ENCODE measurements at places on chromosomes 2 and 18.

DNA sequence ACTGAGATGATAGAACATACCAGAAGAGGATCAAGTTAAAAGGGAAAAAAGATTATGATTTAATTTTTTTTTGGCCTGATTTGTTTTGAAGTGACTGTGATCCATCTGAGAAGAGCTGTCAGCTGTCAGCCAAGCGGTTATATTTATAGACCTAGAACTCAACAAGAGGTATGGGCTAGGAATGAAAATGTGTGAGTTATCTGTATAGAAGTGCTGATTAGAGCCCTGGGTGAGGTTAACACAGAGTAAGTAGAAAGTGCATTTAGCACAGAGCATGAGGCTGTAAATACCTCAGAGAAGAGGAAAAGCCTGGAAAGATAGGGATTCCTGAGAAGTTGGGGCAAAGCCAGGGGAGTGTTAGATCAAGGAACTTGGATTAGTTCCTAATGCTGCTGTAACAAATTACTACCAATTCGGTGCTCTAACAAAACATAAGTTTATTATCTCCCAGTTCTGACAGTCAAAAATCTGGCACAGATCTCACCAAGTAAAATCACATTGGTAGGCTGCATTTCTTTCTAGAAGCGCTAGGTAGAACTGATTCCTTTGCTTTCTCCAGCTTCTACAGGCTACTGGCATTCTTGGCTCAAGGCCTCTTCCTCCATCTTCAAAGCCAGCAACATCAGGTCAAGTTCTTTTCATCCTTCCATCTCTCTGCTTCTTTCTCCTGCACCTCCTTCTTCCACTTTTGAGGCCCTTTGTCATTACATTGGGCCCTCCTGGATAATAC, 197.4 kb upstream of the SPHKAP start:
- no peak for DNase-seq

DNA sequence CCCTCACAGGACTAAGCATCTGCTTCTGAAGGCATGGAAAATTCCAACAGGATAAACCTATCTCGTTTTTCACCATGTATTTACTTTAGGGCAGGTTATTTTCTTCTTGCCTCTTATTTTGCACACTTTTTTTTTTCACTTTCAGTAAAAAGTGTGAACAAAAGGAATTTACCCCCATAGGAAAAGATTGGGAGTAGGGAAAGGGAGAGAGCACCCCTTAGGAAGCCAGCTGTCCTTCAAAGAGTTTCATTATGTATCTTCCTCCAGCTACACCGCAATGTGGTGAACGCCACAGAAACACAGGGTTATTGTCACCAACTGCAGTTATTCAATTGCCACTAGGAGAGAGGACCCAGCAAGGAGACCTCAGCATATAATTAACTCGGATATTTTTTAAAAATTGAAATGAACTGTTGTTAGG, 286.2 kb upstream of the VRK2 start:
- DNase-seq, result peak; percentile 59

- DNase-seq, result peak; percentile 35
Observed at GRCh38 chr2:165573534-165574461, 104.3 kb downstream of the CSRNP3 start.

GRCh38 chr2:100623033-100623715, 60.4 kb downstream of the PDCL3 start:
- no peak for DNase-seq

GRCh38 chr2:85452237-85452636, 33.7 kb downstream of the SH2D6 start:
- no peak for DNase-seq

DNA sequence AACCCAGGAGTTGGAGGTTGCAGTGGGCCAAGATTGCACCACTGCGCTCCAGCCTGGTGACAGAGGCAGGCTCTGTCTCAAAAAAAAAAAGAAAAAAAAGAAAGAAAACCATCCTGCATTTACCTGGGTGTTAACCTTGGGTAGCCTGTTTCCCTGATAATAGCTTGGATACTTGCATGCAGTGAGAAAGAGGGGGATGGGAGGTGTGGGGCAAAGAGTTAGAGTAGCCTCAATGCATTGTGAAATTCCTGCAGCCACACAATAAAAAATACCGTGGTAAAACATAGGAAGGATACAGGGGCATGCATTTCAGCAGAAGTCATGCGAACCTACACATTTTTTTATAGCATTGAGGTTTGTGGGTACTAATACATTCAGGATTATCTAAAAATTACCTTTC, 76.6 kb upstream of the ZNF516 start:
- no peak for DNase-seq

DNA sequence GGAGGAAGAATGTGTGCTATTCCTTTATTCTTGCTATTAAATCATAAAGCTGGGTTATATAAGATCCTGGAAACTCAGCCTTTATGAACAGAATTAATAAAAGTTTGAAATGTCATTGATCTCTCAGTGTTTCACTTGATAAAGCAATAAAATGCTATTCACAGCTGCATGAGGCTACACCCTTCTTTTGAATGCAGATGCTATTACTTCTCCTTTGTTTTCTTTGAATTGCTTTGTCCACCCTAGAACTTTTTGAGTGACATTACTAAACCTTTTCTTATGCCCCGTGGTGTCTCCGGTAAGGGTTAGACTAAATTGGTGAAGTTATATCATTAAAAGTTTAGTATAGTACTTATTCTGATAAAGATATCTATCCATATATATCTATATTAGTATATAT, 18.9 kb downstream of the SERPINB5 start:
- DNase-seq, result no peak

DNA sequence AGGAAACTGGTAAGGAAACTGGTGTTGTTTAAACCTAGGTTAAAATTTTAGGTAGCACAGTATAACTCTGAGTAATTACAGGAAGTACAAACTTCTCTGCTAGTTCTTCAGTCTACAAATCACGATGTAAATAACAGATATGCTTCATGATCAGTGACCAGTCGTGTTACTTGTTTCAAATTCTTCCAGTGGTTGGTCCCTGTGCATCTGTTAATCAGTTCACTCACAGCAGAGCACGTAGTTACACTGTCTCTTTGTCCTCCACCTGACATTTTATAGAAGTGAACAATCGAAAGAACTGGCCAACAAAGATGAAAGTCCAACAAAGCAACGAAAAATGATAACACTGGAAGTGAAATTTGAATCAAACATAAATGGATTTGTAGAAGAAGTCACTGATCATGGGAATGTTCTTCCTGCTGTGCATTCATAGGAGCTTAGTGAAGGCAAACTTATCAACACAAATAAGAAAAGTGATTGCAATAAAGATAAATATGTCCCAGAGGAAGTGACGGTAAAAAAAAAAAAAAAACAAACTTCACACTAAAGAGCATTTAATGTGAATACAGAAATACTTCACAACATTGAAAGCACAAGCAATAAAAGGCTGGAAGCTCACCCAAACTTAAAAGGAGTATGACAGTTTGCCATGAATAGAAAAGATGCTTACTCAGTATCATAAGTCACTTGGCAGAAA, 7.0 kb downstream of the EIF2AK2 start:
- no peak for DNase-seq

- no peak for DNase-seq
Observed at GRCh38 chr2:67854103-67854743, 208.6 kb downstream of the C1D start.

DNA sequence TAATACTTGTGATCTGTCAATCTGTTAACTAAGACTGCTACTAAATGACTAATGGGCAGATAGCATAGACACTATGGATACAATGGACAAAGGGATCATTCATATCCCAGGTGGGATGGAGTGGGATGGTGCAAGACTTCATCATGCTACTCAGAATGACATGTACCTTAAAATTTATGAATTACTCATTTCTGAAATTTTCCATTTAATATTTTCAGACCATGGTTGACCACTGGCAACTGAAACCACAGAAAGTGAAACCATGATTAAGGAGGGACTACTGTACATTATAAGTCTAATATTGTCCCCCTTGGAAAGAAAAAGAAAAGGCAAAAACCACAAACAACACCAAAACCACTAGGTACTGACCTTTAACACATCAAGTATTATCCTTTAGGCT, 247.0 kb upstream of the SYT4 start:
- no peak for DNase-seq

DNA sequence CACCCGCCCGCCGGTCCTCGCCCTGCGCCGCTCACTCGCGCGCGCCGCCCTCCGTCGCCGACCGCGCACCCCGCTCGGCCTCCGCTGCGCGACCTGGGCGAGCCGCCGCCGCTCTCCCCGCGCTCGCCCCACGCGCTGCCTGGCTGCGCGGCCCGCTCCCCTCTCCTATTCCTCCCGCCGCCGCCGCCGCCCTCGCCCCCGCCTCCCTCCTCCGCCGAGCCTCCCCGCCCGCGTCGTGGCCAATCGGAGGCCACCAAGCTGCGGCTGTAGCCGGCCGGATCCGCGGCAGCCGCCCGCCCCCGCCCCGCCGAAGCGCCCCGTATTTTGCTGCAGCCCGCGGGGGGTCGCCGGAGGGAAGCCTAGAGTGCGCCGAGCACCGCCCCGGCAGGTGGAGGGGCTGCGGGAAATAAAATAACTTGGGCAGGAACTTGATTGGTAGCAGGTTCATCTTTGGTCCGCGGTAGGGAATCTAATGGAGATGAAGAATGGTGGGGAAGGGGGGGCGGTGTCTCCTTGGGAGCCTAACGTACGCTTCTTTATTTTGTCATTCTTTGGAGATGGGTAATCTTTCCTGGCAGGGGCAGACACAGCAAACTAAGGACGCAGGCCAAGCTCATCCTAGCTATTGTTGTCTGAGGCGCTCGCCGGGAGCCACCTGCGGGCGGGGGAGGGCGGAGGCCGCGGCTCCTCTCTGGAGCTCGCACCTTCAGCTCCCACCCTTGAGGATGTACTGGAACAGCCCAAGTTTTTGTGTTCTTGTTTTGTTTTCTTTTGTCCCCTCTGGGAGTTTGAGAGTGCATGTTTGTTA, 1.1 kb upstream of the CDH2 start:
- DNase-seq, result peak; percentile 64

GRCh38 chr2:68414452-68414851, 49.4 kb downstream of the PLEK start:
- no peak for DNase-seq

- peak; percentile 41 for DNase-seq
Observed at GRCh38 chr2:15560140-15560987, 770 bp downstream of the NBAS start.

- no peak for DNase-seq
Observed at GRCh38 chr2:130231656-130232055, 33.4 kb upstream of the TUBA3E start.

DNA sequence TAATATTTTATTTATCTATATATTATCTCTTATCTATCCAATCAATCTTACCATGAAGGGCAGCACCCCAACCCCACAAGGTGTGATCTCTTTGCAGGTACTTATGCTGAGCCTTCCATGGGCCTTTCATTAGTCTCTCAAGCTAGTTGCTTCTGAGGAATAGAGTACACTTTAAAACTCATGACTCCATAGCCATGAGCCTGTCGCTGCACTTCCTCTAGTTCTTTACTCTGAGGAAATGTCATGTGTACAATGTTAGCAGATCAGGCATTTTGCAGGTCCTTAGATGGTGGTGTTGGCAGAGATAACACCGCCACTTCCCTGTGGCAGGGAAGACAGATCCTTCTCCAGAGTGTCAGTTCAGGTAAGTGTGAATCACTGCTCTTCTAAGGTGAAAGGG, 29.5 kb upstream of the STAT4 start:
- DNase-seq, result no peak

- DNase-seq, result no peak
Observed at GRCh38 chr2:235542733-235543127, 48.9 kb downstream of the AGAP1 start.

GRCh38 chr2:80028584-80028983, 276.0 kb downstream of the LRRTM1 start:
- no peak for DNase-seq

DNA sequence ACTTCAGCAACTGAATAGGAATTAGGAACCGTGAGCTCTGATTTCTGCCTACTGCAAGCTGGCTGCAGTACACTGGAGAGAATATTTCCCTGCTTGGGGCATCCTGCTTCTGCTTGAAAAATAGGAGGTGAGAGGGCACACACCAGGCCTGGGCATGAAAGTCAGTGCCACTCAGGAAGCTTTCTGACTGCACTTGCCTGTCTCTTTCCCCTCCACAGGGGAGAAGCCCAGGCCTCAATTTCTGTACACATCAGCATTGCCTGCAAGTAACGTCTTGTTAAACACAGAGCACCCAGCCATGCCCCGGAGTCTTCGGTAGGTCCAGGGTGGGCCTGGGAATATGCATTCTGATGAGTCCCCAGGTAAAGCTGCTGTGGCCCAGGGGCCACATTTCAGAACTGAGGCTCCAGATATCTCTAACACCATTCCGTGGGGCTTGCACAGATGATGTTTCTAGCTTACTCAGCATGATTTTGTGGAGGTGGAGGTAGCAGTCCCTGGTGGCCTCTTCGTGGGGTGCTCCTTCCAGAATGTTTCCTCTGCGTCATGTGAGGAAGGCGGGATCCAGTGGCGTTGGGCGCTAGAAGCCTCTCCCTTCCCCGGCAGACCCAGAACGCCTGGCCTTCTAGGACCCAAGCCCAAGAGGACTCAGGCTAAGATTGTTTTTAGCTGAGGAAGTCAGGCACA, 114.1 kb downstream of the ZBTB7C start:
- no peak for DNase-seq

DNA sequence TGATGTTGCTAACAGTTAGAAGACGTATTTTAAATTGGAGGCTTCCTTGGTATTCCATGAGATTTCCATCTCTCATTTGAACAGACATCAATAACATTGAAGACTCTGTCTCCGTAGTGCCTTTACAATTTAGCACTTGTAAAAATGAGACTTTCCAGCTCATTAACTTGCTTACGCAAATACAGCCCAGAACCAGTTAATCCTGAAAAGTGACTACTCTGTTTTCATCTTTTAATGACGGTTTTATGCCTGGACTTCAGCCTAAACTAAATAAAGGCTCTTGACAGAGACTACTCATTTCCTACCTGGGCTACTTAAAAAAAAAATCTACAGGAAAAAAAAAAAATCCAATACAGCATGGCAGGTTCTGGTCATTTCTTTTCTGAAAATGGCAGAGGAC, 148.6 kb downstream of the LRATD1 start:
- no peak for DNase-seq

- DNase-seq, result no peak
Observed at GRCh38 chr2:207265869-207266268, 100.1 kb upstream of the KLF7 start.

- no peak for DNase-seq
Observed at GRCh38 chr18:824179-824578, 12.1 kb upstream of the YES1 start.

- no peak for DNase-seq
Observed at GRCh38 chr2:71799013-71799575, 345.7 kb downstream of the DYSF start.

DNA sequence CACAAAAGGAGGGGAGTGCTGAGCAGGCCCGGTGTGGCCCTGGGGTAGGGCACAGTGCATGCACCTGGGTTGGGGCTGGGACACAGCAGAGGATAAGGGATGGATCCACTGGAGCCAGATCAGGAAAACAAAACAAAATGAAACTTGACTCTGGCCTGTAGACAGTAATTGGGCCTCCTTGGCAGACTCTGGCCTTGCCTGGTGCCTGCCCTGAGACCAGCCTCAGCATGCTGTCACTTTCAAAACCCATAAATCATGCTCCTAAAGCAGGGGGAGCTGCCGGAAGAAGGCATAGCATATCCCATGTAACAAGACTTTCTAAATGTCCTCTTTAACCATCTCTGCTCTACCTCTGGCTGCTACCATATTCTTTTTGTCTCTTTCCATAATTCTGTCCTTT, 61.1 kb upstream of the IGFBP5 start:
- no peak for DNase-seq

- DNase-seq, result no peak
Observed at GRCh38 chr18:26267357-26267930, 41.2 kb downstream of the TAF4B start.
